ENCODE measurements at places on chromosomes 7 and 10.

DNA sequence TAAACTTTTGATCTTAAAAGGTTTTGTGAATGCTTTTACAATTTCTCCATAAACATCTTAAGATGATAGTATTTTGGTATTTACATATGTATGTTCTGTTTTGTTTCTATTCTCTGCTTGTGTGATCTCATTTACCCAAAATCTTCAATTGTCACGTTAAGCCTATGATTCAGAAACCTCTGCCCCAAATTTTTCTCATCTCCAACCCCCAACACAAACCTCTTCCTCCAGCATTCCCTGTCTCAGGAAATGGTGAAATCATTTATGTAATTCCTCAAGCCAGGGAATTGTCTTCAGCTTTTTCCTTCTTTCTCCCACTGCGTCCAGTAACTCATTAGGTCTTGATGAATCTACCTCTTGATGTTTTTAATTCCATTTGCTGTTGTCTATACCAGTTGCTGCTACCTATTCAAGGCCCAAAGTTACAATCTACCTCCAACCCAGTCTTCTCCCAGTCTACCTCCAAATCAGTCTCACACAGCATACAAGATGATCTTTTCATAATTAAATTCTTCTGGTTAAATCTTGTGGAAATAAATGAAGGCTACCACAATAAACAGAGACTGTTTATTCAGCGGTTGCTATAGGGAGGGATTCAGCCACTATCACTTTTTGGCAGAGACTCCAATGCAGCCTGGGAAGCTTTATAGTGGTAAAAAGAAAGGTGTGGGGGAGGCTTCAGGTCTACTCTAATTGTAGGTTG lies 5.8 kb downstream of the CFAP69 start:
- DNase-seq = peak; percentile 18

GRCh38 chr7:135930565-135931461 lies 46.3 kb downstream of the MTPN start:
- DNase-seq = peak; percentile 18

- no peak for DNase-seq
These were observed 187.3 kb downstream of the DPY19L1 start for GRCh38 chr7:34849986-34850385.

GRCh38 chr7:86929293-86930109 lies 130.0 kb downstream of the ELAPOR2 start:
- DNase-seq = no peak

DNA sequence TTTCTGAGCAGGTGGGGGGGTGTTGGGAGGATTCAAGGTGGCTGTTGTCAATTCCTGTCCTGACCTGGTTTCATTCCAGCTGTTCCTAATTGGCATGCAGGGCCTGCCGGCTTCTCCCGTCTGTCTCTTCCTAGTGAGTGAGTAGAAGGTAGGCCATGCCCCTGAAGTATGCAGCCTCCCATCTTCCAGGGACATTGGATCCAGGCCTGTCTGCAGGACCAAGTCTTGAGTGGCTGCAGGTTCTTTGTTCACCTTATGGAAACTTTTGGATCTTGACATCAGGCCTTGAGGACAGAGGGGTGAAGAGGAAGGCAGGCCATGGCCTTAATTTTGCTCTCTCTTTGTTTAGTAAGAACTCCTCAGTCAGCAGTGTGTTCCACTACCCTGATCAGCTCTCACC lies 131.8 kb downstream of the SH2D4B start:
- DNase-seq = no peak

GRCh38 chr10:32985775-32986350 lies 27.8 kb upstream of the ITGB1 start:
- DNase-seq = no peak

DNA sequence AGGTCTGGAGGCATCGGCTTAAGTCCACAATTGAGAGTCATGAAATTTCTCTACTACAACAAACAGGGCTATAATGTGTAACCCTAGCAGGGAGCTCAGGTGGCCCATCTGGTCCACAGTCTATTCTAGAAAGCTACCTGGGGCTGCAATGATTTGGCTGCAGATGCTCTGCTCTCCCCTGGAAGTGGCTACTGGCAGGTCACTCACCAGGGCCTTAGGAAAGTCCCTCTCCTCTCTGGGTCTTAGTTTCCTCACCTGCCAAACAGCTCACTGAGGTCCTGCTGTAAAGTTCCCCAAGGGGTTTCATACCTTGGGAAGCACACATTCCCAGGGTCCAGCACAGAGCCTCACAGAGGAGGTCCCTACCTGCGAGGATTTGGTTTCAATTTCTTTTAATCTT lies 2.5 kb downstream of the IGFBP3 start:
- DNase-seq = no peak

GRCh38 chr10:131653140-131653539 lies 247.7 kb upstream of the PPP2R2D start:
- no peak for DNase-seq

Measured in AG08396 (cell line).